ENCODE measurements at places on chromosomes 5 and 9.

- DNase-seq: no peak
Measured at GRCh38 chr9:7967851-7968250, 168.3 kb upstream of the DMAC1 start.

DNA sequence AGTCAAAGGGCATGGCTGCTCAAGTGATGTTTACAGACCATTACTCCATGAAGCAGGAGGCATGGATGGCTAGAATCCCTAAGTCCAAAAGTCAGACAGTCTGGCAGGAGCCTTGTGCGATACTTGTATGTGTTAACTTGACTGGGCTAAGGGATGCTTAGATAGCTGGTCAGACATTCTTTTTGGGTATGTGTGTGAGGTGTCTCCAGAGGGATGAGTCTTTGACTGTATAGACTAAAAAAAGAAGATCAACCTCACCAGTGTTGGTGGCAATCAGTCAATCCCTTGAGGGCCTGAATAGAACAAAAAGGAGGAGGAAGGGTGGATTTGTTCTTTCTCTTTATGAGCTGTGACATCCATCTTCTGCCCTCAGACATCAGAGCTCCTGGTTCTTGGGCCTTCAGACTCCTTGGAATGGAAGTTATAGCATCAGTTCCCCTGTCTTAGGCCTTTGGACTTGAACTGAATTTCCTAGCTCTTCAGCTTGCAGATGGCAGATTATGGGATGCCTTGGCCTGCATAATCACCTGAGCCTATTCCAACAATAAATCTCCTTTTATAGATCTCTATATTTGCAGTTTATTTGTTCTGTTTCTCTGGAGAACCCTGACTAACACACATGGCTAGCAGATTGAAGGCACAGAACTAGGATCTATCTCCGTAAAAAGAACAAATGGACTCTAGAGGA is 9.7 kb upstream of the HSPB3 start:
- no peak for DNase-seq

DNA sequence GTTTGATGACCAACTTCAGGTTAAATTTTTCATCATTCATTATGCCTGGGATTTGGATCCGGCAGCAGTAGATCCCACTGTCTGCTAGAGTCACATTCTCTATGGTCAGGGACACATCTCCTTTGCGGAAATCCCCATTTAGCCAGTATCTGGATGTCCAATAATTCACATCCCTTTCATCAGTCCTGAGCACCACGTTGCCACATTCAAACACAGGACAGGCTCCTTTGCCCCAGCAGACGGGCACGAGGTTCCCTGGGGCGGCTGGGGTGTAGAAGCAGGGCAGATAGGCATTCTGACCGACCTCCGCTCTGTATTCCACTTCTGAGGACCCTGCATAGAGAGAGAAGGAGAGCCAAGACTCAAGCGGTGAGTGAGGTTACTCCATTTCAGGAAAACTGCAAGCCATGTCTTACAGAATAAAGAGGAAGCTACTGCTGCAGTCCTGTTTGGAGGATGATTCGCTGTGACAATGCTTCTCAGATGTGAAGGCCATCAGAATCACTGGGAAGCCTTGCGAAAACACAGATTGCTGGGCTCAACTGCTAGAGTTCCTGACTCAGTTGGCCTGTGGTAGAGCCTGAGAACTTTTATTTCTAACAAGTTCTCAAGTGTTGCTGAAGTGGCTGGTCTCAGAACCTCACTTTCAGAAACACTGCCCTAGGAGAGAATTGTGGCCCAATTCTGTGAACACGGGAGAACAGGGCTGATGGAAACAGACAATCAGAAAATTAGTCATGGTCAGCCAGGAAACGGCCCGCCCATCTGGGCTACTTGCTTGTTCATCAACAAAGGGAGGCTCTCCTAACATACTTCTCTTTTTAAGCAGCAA is 2.0 kb downstream of the HAVCR2 start:
- no peak for DNase-seq

DNA sequence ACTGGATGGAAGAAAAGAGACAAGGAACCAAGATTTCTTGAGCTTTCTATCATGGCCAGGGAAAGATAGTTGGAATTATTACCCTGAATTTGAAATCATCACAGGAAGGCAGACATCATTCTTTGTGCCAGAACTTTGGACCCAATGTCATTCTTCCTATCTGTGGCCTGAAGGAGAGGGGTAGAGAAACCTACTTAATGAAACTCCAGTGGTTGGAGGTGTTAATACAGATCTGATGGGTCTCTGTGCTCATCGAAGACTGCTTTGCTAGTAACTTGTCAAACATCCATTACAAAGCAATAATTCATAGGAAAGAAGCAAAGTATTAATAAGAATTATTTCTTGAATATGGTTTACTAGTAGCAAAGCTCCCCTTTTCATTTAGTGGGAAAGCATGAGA is 26.9 kb downstream of the PRLR start:
- no peak for DNase-seq

- DNase-seq: no peak
Measured at GRCh38 chr9:105039175-105039799, 111.3 kb upstream of the ABCA1 start.

DNA sequence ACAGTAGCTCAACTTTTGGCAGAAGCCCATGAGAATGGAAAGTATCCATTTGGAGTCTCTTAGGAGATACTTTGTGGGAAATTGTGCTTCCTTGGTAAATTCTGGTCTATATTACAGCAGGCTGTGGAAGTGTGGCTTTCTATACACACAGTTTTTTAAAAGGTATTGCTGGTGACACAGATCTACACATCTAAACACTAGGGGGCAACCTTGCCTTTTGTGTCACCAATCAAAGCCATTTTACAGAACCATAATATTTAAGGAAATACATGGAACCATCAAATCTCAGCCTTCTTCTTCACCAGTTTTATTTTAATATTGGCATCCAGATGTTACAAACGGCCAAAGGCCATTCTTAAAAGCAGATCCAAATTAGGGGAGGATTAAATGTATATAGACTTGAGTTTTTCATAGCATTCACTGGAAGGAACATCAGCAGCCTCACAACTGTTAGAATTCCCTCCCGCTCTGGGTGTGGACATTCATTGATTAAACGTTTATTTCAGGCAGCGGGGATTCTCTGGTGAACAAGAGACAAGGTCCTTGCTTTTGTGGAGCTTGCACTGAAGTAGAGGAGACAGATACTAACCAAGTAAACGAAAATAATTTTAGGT is 132.4 kb upstream of the EPB41L4A start:
- DNase-seq: peak; percentile 81

DNA sequence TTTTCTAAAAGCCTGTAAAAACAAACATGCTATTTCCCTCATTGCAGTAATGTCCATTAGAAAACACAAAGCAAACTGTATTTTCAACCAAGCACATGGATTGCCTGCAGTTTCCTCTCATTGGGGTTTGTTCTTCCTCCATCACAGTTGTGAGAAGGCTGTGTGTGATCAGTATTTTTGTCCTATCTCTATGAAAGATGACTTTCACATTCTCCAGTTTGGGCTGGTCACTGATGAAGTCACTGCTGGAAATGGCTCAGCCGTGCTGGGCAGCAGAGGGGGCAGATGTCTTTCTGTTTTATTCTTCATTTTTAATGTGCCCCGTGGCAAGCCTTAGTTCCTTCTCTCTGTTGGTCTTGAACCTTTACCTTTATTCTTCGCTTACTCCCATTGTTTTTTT is 288.9 kb upstream of the MPDZ start:
- DNase-seq: no peak

- peak; percentile 14 for DNase-seq
Measured at GRCh38 chr5:6686915-6687409, 26.3 kb upstream of the TENT4A start.

DNA sequence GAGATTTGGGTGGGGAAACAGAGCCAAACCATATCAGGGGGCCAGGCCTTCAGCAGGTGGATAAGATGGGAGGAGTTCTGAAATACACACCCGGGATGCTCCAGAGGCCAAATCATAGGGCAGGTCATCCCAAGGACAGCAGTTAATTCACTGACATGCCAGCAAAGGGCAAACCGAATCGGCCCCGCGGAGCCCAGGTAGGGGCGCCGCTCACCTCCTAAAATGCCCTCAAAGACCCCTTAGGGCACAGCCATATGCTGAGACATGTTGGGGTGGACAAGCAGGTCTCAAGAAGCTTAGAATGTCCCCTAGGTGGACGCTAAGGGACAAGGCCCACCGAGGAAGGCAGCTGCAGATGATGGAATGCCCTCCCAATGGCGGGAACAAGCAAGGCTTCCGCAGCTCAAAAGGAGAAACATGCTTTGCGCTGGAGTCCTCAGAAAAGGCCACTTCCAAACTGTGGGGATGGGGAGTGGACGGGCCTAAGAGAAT is 144.9 kb downstream of the ERCC6L2 start:
- DNase-seq: no peak
